Fibroblast of the aortic adventitia (primary cell): ENCODE measurements at places on chromosomes 2 and 18. TPM values are rescaled to one million over a fixed set of nuclear protein-coding genes. Genes with fewer than 3 reads are reported as not detected.
A peak's percentile ranks its signal among the peaks of the same experiment; 100 is the strongest.

- peak; percentile 52 for DNase-seq
Observed at GRCh38 chr2:202237787-202238233, 587 bp downstream of the SUMO1 start.

GRCh38 chr2:152481881-152482583 lies 147.1 kb downstream of the FMNL2 start:
- DNase-seq: no peak

- peak; percentile 78 for DNase-seq
Observed at GRCh38 chr2:235669983-235670962, 176.4 kb downstream of the AGAP1 start.

DNA sequence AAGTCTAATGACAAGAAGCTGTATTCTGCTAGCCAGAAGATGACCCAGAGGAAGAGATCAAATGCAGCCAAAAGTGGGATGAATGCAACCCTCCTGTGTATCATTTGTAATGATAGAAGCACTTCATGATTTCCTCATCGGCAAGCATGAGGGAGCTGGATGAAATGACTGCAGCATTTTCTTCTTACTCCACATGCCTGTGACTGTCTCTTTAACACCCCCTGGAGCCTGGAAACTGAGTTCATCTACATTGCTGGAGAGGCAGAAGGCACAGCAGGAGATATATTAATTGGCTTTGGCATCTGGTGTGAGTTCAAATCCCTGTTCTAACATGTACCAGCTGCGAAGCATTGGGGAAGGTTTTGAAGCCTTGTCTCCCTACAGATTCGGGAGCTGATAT lies 37.7 kb downstream of the ID2 start:
- peak; percentile 3 for DNase-seq

- no peak for DNase-seq
Observed at GRCh38 chr2:39786761-39787522, 7.9 kb upstream of the THUMPD2 start.

- DNase-seq: no peak
Observed at GRCh38 chr2:82539280-82539621, 1919.8 kb downstream of the SUCLG1 start.

- DNase-seq: peak; percentile 98
Observed at GRCh38 chr2:9975805-9976447, 24.4 kb downstream of the GRHL1 start.

DNA sequence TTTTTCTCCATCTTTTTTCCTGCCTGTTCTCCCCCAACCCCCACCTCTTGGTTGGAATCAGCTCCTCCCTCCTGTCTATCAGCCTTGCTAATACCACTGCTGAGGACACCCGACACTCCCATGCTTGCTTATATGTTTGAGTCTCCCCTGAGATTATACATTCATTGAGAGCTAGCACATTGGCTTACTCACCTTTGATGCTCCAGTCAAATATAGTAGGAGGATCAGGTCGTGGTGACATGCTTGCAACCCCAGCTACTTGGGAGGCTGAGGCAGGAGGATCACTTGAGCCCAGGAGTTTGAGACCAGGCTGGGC lies 91.5 kb upstream of the CCBE1 start:
- no peak for DNase-seq

DNA sequence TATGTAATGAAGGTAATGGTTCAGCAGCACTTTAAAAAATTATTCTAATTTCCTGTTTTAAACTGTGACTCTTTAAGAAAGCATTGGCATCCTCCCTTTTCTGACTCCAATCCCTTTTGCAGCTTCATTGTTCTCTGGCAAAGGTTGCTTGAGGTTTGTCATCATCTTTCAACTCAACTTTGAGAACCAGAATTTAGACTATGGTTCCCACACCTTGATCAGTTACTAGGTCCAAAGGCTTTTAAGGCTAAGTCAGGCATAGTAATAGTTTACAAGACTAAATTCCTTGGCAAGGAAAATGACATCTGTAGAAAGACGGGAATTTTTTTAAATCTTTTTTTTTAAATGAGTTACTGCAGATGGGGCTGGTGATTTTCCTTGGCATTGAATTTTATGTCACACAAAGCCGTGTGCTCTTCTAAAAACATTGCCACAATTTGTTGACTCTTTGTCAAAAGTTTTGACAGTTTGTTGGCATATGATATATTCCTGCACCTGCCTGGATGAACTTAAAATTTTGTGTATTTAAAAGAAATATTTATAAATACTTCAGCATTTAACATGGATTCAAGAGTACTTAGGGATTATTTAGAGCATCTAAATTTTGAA lies 451.0 kb downstream of the MEIS1 start:
- DNase-seq: peak; percentile 55

- DNase-seq: no peak
Observed at GRCh38 chr2:133818661-133819060, 250.4 kb upstream of the NCKAP5 start.

- no peak for DNase-seq
Observed at GRCh38 chr2:102558463-102558862, 60.9 kb upstream of the SLC9A2 start.

DNA sequence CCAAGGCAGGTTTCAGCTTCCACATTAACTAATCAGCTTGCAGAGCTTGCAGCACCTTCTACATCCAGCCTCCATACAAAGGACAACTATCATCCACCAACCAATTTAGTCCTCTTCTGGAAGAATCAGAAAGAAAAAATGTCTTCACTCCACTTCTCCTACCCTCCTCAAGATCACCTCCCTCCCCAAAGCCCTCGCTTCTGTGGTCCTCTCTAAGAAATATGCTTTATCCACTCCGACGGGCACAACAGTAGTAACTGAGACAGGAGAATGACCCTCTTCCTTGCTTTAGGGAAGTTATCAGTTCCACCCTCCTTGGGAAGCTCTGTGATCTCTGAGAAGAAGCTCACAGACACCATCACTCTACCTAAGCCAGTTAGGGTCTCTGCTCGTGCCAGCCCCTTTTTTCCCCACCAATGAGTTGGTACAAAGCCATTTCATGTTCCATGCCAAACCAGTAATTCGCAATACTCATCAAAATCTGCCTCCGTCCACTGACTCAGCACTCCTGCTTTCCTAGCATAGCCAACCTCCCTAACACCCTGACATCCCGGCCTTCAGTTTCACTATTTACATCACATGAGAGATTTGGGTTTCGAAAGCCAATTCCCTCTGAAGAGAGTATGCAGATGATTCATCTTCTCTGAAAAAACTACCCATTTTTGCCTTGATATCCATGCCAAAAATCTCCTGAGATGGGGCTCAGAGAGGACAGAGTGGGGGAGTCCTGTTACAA lies 114.1 kb upstream of the PKDCC start:
- peak; percentile 98 for DNase-seq

DNA sequence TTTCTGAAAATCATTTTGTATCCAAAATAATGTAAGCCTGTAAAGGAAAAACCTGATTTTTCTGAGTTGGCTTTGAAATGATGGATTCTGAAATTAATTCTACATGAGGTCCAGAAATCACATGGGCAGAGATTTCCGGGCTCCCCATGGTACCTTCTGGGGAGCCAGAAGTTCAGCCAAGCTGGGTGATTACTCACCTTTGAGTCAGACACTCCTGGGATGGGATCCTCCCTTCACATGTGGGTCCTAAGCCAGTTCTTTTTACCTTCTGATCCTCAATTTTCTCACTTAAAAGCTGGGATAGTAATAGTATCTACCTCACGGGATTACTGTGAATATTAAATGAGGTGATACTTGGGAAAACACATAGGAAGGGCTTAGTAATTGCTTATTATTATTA lies 179.8 kb upstream of the EPAS1 start:
- DNase-seq: peak; percentile 82

GRCh38 chr2:137383391-137383790 lies 580.9 kb upstream of the HNMT start:
- no peak for DNase-seq

- no peak for DNase-seq
Observed at GRCh38 chr2:171266102-171266501, 105.4 kb upstream of the TLK1 start.

DNA sequence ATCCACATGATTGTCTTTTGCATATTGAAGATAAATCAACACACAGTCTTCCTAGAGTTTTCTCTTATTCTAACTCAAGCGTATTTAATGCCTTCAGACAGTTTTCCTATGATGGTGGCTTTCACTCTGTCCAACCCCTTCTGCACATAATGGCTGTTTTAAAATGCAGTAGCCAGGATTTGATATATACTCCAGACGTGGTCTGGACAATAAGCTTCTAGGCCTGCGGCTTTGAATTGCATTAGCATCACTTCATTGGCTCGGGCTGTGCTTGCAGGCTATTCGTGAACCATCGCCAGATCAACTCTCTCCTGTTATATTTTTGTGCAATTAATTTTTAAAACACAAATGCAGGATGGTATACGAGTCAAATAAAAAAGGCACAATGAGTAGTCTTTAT lies 235.3 kb downstream of the BCL2 start:
- DNase-seq: no peak

GRCh38 chr2:54092940-54093339 lies 22.5 kb upstream of the ACYP2 start:
- DNase-seq: no peak

GRCh38 chr2:70115646-70116442 lies 28.6 kb downstream of the PCBP1 start:
- no peak for DNase-seq

DNA sequence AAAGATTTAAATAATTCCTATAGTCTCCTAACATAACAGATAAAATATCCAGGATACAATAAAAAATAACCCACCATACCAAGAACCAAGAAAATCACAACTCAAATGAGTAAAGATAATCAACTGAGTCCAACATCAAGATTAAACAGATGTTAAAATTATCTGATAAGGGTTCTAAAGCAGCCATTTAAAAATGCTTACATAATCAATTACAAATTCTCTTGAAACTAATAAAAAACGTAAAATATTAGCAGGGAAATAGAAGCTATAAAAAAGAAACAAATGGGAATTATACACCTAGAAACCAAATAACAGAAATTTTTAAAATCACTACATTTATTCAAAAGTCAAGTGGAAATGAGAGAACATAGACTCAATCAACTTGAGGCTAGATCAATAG lies 297.7 kb upstream of the RAB6C start:
- DNase-seq: no peak

- peak; percentile 10 for DNase-seq
Observed at GRCh38 chr18:21991081-21991534, 178.3 kb upstream of the GATA6 start.

- no peak for DNase-seq
Observed at GRCh38 chr2:160993654-160994061, 166.6 kb upstream of the TANK start.

- no peak for DNase-seq
Observed at GRCh38 chr2:60541056-60541651, 12.3 kb downstream of the BCL11A start.

Gene SPATA3
- total RNA-seq: not detected in 2 replicates

Gene PLGLB2
- total RNA-seq: 2.3 TPM in 1 of 2 replicates, not detected in the other

Gene ABCG8
- not detected in 2 replicates for total RNA-seq

Gene GRP
- not detected in 2 replicates for total RNA-seq

Gene PKDCC
- total RNA-seq: 19.7 and 57.8 TPM in 2 replicates

Gene ADGRF3
- 0.09 TPM in 1 of 2 replicates, not detected in the other for total RNA-seq

Gene CYTIP
- 0.82 and 1.4 TPM in 2 replicates for total RNA-seq

Gene MYO7B
- total RNA-seq: 0.18 TPM in 1 of 2 replicates, not detected in the other

Gene GPR75
- 0.25 and 2.4 TPM in 2 replicates for total RNA-seq
